ENCODE measurements at places on chromosomes 4 and X.

DNA sequence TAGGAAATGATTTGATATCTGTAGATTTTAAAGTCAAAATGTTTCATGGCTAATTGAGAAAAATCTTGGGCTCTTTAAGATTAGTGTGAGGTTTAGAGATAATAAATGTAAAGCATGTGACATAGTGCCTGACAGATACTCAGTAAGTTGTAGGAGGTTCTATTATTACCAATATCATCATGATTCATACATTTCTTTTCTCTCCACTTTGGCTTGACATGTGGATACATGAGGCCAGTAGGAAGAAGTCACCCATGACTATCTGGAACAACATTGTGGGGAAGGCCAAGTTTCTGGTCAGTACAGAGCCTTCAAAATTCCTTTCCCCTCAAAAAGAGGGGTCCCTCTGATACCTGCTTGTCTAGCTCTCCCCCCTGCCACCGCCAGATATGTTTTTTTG is 91.2 kb upstream of the SORBS2 start:
- no peak for DNase-seq

DNA sequence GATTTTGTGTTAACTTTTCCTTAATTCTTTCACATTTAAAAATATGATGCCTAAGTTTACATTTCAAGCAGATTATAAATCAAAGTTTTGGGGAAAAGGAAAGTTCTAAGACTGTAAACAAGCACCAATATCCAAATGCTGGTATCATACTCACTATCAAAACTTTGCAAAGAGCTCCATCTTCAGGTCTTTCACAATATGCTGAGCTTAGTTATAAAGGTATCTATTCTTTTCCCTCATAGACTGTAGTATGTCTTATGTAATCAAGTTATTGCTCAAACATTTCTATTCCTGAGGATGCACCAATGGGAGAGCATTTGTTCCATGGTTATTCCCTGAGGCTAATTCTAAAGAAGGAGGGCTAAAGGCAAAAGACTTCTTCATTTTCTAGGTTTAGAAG is 207.9 kb upstream of the FAM241A start:
- peak; percentile 53 for DNase-seq

DNA sequence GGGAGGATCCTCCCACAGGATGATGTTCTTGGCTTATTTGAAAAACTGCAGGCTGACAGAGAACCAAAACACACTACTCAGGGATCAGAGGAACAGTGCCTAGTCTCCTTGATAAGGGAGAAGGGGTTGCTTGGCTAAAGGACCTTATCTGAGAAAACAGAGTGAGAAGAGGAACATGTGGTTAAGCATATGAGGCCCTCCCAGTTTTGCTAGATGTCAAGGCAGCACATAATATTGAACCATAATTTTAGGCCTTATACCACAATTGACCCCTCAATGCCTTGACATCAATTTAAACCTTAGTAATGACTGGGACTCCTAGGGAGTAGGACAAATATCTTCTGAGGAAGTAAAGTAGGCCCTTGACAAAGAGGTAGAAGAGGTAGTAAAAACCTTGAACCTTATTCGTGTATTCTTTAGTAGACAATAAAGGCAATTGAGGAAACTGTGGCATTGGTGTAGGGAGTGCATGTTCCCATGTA is 79.3 kb downstream of the TEX13C start:
- no peak for DNase-seq

DNA sequence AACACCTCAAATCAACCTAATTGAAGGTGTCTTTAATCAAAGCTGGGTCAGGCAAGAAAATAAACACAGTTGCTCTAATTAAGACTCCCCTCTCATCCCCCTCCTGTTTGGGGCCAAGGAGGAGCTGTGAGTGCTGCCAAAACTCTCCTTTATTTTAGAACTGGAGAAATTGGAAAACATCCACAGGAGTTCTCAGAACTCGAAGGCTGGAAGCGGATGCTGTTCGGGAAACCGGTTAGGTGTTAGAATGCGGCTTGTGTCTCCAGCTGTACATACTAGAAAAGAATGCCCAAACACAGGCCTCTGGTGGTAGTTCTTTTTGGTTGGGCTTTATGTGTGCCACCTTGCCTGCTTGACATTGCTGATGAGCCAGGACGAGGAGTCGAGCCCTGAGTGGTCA is 118.2 kb downstream of the GPR143 start:
- DNase-seq = no peak

DNA sequence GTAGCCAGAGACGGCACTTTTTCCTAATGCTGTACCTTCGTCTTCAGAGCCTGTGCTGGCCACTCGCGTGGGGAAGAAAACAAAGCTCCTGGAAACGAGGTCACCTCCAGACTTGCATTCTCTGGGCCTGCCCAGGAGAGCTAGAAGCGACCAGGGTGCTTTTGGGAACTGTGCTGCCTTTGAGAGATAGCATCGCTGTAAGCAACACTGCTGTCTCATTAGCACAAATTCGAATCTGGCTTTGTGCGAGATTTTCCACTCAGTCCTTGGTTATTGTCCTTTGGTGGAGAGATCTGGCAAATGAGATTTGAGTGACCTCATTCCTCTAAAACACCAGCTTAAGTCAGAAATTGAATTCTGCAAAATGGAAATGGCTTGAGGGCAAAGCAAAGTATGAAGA is 66.1 kb upstream of the TLR3 start:
- DNase-seq = no peak

DNA sequence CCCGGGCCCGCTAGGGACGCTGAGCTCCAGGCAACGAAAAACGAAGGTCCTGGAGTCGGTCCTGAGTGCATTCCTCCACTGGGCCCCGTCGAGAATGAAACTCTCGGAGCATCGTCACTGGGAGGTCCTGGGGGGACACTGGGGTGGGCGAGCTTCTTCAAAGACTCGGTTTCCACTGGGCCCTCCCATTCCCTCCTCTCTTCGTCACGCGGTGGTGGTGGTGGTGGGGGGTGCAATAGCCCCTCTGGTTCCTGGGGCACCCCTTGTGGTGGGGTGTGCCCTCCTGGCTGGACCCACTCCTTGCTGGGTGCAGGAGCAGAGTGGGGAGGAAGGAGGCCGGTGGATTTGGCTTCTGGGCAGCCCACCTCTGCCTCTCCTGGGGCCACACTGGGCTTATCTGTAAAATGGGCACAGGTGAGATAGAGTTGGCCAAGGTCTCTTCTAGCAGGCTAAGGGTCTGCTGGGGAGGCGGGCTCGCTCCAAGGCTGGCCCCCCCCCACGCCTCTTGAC is 12.9 kb downstream of the HMX1 start:
- DNase-seq = no peak

DNA sequence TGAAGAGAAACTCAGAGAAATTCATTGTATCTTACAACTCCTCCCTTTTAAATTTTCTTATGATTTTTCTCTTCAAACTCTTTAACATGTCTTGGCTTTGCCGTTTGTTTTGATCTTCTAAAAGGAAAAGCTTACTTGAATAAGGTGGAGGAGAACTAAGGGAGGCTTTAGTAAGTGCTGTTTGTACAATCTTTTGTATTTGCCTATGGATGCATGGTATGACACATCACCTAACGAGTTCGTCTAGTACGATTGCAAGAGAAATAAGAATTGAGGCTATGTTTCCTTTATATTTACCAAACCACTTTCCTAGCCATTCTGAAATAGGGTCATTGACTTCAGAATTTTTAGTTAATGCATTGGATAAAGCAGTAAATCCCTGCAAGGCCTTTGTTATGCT is 8.4 kb upstream of the BST1 start:
- no peak for DNase-seq

- DNase-seq = no peak
These were observed 434.9 kb downstream of the PDGFC start for GRCh38 chr4:156536661-156537060.

DNA sequence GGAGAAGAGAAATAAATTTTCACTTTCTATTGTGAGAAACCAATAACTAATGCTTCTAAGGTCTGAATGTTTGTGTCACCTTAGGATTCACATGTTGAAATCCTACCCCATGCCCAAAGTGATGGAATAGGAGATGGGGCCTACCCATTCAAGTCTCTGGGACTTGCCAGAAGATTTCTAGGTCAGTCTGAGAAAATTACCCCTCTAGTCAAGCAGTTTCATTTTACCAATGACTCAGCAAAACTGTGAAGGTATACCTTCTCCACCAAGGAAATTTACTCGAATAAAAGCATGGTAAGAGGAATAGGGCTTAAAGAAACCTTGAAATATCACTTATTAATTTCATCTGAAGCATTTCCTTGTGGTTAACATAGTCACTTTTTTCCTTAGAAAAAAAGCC is 23.5 kb upstream of the PAPSS1 start:
- DNase-seq = no peak

- DNase-seq = no peak
These were observed 136.2 kb downstream of the PALLD start for GRCh38 chr4:168633064-168633463.

DNA sequence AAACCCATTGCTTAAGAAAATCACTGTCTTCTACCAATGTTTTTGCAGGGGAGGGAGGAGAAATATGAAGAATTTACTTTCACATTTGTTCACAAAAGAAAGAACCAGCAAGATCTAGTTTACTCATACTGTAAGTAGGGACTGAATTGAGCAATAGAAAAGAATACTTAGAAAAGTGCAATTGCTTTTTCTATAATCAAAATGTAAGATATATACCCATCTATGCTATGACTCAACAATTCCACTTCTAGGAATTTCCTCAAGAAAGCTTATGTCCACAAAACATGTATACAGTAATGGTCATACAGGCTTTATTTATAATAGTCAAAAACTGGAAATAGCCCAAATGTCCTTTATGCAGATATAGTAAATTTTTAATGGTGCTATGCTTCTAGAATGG is 196.4 kb downstream of the LRBA start:
- no peak for DNase-seq

DNA sequence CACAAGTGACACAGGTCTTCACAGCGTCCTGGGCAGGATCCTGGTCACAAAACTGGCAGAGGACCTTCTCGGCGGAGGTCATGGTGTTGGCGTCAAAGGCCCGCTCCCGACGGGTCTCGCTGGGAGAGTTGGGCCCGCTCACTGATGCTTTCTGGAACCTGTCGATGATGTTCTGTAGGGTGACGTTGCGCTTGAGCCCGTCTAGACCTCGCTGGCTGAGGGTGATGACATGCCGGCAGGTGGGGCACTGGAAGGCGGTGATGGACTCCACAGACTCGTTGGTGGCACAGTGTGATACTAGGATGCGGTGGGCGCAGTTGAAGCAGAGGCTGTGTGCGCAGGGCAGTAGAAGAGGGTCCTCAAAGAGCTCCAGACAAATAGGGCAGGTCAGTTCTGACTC is 53.2 kb downstream of the MID1 start:
- no peak for DNase-seq

GRCh38 chrX:109749207-109749606 is 16.1 kb upstream of the ACSL4 start:
- no peak for DNase-seq

Measured in DMS153 (cell line).